Large intestine (tissue), 12 donors: ENCODE measurements at places on chromosomes 16 and 17. TPM values are rescaled to one million over a fixed set of nuclear protein-coding genes. Genes with fewer than 3 reads are reported as not detected.

- DNase-seq, result no peak
Measured at GRCh38 chr16:54055864-54056263, 230.7 kb downstream of the IRX3 start.

Gene PPP1R1B
- polyA plus RNA-seq, result 20.4 TPM

DNA sequence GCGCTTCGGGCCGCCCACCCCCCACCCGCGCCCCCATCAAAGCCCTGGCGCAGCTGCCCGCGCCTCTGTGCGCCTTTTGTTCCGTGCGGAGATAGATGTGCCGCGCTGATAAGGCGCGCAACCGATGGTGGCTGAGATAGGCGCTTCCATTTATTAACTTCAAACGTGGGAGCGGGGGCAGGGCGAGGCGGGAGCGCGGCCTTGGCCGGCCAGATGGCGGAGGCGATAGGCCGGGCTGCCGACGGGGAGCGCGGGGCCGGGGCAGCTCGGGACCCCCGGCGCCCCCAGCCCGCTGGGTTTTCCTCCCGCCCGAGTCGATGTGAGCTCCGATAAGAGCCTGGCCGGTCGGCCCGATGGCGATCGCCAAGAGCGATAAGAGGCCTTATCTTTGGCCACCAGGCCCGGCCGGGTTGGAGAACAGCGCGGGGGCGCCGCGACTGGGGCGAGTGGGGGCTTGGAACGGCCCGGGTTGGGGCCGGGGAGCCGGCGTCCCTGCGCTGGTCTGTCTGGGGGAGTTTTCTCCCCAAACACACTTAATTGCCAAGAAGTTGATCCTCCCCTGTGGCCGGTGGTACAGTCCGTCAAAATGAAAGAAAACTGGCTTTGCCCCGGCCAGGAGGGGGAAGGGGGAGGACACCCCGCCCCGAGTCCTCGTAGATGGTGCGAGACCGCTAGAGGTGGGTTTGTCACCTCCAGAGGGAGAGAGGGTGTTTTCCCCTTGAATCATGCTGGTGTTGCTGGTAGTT, 2.7 kb downstream of the ZFPM1 start:
- DNase-seq, result peak; percentile 58

Gene POLG2
- 27.0 TPM for polyA plus RNA-seq

DNA sequence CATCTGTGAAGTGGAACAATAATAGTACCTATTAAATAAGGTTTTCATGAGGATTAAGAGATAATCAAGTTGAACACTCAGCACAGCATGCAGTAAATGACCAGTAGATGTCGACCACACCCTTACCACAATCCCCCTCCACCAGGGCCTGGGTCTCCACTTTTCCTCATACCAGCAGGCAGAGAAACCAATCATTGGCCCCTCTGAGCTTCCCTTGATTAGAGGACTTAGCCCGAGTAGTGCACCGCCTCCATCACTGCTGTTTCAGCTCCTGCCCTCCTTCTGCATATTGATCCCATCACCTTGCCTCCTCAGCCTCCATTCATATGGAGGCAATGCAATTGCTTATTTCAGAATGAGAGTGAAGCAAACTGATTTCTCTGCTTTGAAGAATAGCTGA, 96.5 kb upstream of the CDH11 start:
- DNase-seq, result no peak

Gene SNN
- 9.7 TPM for polyA plus RNA-seq

Gene CCL23
- polyA plus RNA-seq, result 1.2 TPM

Gene CA10
- 1.2 TPM for polyA plus RNA-seq

- DNase-seq, result peak; percentile 48
Measured at GRCh38 chr16:711548-712320, 3.2 kb upstream of the METRN start.

DNA sequence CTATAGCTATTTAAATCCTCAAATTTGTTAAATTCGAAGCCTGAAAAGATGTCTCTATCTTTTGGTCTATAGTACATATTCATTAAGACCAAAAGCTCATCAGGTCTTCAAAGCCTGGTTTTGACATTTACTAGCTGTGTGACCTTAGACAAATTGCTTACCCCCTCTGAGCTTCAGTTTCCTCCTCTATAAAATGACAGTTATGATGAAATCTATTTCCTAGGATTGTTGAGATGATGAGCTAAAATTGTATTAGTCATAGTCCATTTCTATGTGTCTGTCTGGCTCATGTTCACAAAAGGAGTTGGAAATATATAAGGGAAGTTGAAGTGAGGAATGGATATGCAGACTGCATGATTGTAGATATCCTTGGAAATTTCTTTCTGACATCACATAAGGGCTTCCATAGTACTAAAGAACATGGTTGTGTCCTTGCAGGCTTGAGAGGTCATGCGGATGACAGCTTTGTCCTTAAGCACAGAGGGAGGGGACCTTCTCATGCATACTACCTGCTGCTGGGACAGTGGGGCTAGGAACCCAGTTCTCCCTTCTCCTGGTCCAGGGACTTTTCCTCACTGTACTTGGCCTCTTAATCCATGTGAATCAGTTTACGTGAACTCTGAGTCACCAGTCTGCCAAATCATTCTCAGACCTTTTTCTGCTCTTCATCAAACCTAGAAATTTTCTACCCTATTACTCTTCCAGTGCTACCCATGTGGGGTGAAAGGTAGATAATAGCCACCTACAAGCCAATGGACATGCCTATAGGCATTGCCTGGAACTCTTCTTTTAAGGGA, 487.5 kb upstream of the SALL1 start:
- no peak for DNase-seq
